ENCODE measurements at places on chromosomes 2 and 18.

DNA sequence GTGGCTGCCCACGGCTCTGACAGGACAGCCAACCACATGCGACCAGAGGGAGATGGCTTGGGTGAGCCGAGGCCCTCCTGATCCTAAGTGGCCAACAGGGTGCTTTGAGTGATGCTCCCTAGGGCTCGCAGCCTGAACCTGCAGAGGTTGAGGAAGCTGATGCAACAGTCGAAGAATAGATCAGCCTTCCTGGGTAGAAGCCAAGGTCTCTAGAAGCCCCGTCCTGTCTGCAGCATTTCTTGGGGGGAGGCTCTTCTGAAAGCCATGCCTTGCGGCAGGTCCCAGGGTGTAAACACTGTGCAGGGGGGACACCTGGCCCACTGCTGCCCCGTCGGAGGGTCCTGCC lies 136.4 kb downstream of the HDAC4 start:
- no peak for DNase-seq

DNA sequence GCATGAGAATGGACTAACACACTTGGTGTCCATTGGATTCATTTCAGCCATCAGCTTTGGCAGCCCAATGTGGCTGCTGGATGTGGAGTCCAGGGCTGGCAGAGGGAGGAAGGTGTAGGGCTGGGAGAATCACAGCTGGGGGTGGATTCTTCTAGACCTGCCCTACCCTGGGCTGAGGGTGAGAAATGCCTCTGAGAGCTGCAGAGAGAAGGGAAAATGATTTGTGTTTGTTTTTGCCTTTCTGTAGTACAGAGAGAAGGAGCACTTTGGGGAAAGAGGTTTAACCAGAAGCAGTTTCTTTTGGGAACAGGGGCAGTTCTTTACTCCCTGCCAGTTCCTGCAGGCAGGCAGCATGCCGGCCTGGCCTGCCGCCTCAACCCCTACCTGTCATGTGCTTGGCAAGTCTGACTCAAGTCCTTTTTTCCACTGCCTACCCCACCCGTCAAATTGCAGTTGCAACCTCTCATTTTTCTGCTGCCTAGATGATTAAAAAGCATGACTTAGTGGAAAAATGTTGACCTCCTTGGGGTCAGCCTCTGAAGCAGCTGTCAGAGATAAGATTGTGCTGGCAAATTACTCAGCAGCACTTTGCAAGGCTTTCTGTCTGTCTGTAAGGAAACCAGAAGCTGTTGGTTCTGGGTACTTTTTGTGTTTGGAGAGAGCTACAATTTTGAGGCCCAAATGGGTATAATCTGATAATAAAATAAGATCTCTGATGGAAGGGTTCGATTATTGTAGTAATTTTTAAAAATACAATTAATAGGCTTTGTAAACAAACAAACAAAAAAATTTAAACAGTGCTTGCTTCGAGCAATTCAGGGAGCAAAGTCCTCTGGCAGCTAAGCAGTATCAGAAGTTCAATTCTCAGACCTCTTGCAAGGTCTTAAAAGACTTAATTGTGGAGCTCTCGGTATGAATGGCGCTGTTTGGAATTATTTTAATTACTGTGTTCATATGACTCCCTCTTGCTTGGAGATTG lies 21.7 kb downstream of the LBH start:
- peak; percentile 70 for DNase-seq

- no peak for DNase-seq
Observed at GRCh38 chr2:160516547-160517365, 23.1 kb upstream of the RBMS1 start.

DNA sequence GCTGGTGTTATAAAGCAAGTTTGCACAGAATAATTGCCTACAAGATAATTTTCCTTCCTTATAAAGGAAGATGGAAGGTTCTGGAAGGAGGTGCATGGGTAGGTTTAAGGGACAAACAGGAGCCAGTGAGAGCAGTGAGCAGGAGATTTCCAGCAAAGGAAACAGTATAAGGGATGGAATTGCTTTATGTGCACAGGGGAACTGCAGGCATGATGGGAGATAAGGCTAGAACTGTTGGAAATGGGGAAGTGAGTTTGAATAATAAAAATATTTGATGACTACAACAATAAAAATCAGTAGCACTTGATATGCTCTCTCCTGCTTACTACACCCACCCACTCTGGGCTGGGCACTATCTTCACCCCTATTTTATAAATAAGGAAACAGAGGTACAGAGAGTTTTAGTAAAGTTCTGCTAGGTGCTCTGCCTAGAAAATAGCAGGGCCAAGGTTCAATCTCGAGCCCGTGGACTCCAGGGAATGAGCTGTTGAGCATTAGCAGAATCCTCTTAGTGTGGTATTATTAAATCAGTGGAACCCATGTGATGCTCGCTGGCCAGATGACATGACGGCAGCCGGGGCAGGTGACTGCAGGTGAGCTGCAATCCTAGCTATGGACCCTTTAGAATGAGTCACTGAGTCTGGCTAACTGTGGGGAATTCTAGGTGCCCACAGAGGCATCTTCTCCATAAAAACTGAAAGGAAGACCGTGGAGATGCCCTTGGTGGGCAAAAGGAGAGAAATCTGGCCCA lies 302.5 kb downstream of the PIEZO2 start:
- no peak for DNase-seq

DNA sequence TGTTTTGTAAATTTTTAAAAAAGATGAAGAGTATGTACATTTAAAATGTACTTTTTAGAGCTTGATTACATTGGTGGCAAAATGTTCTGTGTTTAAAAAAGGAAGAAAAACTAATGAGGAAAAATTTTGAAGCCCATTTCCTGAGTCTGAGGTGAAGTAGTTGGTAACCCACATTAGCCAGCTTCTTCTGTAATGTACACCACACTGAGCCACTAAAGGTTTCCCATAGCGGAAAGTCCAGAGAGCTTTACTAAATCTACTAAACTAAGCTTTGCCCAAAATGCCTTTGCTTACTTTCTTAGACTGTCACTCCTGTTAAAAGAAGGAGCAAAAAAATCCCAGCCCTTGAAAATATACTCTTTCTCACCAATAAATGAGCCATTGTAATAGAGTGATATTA lies 804.8 kb upstream of the ZEB2 start:
- no peak for DNase-seq

GRCh38 chr2:216865658-216866057 lies 5.8 kb upstream of the TNP1 start:
- no peak for DNase-seq

- no peak for DNase-seq
Observed at GRCh38 chr2:159715451-159715850, 3.1 kb downstream of the MARCHF7 start.

- DNase-seq, result no peak
Observed at GRCh38 chr2:22281033-22281432, 1103.9 kb upstream of the KLHL29 start.

GRCh38 chr2:177010146-177010545 lies 202.4 kb upstream of the HNRNPA3 start:
- no peak for DNase-seq

DNA sequence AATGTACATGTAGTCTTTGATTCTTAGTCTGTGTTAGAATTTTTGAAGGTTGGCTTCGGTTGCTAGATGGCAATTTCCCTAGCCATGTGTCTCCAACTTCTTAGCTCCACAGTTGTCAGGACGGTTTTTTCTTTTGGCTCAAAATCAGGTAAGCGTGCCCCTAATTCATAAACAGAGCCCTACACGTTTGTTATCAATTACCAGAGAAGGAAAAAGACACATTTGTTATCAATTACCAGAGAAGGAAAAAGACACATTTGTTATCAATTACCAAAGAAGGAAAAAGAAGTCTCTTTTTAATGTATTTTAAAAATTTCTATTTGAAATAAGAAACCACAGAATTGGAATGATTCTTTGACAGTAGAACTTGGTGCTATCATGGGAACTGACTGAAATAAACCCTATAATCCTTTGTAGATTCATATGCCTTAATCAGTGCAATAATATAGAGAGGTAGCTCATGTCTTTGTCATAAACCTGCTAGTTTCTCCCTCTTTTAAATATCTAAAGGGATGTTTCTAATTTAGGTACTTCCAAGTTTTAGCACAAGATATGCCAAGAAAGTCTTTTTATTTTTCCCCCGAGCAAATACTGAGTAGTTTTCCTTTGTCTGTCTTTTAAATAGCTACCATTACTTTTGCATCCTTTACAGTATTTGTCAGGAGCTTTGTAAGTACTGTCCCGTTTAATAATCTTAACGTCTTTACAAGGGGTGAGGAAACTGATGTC lies 35.9 kb downstream of the CAMKMT start:
- DNase-seq, result no peak

DNA sequence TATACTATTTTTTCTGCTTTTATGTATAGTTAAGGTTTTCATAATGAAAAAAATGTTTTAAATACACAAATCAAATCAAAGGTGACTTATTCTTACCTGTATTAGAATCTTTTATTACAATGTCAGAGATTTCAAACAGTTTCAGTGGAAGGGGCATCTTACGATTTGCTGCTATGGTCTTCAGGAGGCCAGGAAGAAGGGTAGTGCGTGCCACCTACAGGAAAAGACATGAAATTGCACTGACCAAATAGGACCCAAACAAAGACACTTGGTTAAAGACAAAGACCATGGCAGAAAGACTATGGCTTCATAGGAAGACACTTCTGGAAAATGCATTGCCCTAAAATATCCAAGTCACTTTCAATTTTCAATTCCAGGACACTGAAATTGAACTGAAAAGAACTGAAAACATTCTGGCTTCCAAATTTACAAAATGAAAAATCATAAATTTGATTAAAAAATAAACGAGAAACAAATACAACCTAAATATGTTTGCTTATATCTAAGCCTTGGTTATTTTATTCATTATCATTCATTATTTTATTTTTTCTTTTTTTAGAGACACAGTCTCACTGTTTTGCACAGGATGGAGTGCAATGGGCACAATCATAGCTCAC lies 42.1 kb downstream of the FARSB start:
- DNase-seq, result no peak

DNA sequence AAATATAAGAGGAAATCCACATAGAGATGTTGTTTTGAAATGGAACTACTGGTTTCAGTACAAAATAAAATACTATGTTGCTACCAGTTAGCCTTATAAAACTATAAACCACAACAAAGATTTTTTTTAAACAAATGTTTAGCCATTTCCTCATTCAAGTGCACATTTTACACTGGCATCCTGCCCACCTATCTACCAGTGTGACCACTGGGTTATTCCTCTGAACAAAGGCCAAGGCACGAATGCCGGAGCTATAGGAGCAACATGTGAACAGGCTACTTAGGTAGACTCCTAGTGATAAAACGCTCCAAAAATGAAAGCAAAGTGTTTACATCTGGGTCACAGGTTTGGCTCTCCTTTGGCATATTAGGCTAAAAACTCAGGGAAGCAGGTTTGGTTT lies 31.8 kb upstream of the SULT1C4 start:
- no peak for DNase-seq

GRCh38 chr2:11521775-11522174 lies 12.1 kb upstream of the GREB1 start:
- DNase-seq, result no peak

- DNase-seq, result no peak
Observed at GRCh38 chr2:56971383-56971974, 787.7 kb downstream of the CCDC85A start.

DNA sequence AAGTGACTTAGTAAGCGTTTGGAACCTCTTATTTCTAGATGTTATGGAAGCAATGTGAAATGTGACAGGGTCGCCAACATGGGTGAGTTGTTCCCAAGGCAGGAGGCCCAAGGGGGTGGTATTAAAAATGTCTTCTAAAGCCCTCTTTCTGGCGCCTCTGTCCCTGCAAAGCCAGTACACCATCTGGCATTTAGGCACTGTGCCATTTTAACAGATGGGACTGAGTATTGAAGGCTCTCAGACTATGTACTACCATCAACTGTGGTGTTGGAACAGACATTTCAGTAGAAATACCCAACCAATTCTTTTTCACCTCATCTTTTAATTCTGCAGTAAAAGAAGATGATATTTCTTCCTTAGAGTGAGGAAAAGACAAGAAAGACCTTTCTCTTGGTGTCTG lies 384.5 kb upstream of the MMADHC start:
- DNase-seq, result no peak

DNA sequence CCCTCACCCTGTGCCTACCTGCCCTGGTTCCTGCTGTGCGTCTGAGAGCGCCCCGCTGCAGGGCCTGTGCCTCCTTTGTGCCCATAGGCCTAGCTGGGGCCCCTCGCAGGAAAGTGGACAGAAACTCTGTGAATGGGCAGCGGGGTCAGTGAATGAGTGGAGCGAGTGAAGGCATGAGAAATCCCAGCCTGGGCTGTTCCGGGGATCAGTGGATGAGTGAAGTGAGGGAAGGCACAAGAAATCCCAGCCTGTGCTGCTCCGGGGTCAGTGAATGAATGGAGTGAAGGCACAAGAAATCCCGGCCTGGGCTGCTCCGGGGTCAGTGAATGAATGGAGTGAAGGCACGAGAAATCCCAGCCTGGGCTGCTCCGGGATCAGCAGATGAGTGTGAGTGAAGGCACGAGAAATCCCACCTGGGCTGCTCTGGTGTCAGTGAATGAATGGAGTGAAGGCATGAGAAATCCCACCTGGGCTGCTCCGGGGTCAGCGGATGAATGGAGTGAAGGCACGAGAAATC lies 2.0 kb downstream of the COLEC11 start:
- DNase-seq, result no peak

GRCh38 chr2:66073172-66073571 lies 361.8 kb upstream of the MEIS1 start:
- DNase-seq, result no peak

DNA sequence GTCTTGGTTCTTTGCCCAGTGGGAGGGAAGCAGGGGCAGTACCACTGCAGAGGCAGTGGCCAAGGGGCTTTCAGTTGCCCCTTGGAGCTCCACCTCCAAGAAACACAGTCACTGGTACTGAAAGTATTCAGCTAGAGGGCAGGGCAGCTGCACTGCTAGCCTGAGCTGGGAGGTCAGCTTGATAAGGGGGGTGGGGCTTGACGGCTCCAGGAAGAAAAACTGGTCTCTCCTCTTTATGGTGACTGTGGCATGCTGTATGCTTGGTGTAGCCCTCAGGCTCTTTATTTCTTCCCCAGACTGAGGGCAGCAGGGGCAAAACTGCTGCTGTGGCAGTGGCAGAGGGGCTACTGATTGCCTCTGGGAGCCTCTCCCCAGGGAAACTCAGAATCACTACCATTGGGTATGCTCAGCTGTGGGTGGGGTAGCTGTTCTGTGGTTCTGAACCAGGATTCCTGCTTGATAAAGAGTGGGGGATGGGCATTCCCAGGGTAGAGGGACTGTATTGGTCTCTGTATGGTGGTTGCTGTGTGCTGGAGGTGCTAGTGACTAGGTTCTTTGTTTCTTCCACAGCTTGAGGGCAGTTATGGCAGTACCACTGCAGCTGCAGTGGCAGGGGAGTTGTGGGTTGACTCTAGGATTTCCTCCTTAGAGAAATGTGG lies 134.6 kb upstream of the SCN7A start:
- DNase-seq, result no peak

DNA sequence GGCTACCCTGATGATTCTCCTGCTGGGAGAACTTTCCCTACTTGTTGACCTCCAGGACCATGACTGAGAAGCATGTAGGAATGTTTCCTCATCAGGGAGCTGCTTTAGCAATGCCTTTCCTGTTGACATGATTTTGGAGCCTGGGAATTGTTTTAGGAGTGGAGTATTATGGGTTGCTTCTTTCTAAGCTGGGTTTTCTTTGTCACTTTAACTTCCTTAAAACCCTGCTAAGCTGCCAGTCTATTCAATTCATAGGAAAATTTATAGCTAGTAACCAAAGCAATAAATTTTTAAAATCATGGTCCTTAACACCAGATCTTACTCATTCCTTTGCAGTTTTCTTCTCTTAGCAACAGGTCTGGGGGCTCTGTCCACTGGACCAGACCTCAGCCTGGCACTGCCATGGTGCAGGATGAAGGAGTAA lies 125.6 kb upstream of the TACR1 start:
- no peak for DNase-seq

All from activated CD4-positive, alpha-beta T cell treated with anti-CD3 and anti-CD28 coated beads, Interleukin-2, amount 50 U/mL, for 24 hours (primary cell).